ENCODE measurements at places on chromosomes 1 and 21.

GRCh38 chr1:42950116-42950481, 8.6 kb downstream of the SLC2A1 start:
- no peak for DNase-seq

DNA sequence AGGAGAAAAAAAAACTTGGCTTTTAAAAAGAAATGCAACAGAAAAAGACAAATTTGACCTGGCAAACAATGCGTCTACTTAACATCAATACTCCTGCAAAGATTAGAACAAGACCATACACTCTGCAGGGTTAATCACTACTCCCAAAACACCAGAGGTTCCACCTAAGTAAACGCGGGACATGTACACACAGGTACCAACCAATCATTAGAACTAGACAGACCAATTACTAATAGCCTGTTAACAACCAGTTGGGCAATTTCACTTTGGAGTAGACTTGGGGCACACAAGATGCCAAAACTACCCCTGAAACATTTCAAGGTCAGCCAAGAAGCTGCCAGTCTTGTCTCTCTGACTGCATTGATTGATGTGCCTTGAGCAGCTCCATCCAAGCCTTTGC, 125.8 kb downstream of the RRAGC start:
- DNase-seq: no peak

GRCh38 chr1:117629625-117630422, 24.0 kb downstream of the TENT5C start:
- DNase-seq: no peak

DNA sequence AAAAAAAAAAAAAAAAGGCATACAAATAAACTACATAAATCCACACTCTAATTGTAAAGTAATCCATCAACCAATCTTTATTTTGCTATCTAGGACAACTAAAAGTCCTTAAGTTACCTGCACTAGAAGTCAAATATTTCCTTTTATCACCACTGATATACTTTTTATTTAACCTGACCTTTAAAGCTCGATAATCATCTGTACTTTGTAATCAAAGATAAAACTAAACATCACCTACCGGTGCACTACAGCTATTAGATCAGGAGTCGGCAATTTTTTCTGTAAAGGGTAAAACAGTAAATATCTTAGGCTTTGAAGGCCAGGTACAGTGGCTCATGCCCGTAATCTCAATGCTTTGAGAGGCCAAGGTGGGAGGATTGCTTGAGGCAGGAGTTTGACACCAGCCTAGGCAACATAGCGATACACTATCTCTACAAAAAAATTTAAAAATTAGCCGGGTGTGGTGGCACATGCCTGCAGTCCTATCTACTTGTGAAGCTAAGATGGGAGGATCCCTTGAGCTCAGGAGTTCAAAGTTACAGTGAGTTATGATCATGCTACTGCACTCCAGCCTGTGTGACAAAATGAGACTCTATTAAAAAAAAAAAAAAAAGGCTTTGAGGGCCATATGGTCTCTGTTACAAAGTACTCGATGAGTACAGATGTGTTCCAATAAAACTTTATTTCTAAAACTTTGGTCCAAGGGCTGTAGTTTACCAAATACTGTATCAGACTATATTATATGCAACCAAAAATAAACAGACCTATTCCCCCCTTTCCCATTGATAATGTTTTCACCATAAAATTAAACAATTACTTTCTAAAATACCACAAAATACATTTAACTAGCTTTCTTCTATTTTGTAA, 47.1 kb downstream of the TESK2 start:
- no peak for DNase-seq

All from NAMALWA (cell line).